ENCODE measurements at places on chromosomes 5 and 9.
A peak's percentile ranks its signal among the peaks of the same experiment; 100 is the strongest.

DNA sequence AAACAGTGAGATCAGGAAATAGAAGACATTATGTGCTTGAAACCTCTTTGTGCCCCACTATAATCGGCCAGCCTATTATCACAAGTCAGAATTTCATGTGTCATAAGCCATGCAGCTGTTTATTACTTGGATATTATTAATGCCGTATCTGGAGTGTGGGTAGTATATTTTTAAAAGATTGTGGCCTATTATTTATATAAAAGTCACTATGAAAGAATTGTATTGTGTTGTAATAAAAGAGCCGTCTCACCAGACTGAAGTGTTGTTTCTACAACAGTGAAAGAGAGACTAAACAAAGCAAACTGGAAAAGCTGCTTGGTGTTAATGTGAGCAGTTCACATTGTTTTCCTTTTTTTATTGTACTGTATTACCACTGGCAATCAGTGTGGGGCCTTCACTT lies 449.1 kb downstream of the PSAT1 start:
- DNase-seq: no peak

- DNase-seq: no peak
These were observed 248.1 kb downstream of the CDK5RAP2 start for GRCh38 chr9:120331913-120332312.

DNA sequence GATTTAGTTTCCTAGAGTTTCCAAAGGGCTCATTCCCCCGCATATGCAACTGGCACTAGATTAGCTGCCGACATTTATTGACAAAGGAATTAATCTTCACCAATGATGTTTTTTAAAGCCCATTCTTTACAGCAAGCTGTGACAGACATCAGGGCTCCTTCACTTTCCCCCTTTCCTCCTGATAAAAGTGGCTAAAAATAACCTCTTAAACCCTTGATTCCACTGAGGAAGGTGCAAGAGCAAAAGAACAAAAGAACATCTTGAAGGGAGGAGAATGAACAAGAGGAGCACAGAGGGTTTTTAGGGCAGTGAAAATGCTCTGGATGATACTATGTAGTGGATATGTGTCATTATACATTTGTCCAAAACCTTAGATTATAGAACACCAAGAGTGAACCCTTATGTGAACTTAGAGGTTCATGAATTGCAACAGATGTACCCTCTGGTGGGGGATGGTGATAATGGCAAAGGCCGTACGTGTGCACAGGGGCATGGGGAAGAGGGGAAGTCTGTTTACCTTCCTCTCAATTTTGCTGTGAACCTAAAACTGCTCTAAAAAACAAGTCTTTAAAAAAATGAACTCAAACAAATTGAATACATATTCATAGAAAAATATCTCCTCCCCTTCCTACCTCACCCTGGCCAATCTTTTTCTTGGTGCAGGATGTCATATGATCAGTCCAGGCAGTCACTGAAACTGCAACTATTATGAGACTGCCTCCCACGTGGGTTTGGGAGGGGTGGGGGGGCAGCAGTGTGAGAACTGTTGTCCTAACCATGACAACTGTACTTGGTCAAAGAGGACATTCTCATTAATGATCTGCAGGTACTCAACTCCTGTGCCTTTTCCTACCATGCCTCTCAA lies 83.0 kb downstream of the MARCHF3 start:
- DNase-seq: no peak

- peak; percentile 89 for DNase-seq
These were observed 5.5 kb upstream of the DNAJC21 start for GRCh38 chr5:34923694-34924461.

DNA sequence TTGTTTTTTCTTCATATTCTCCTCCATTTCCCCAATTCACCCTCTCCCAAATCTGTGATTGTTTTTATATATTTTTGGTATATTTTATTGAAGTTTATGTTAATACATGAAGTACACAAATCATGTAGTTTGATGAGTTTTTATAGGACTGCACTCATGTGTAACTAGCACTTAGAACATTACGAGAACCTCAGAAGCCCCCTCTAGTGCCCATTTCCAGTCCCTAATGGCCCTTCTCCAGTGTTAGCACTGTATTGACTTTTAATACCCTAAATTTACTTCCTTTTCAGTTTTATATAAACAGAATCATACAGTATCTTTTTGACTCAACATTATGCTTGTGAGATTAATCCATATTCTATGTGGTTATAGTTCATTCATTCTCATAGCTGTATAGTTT lies 18.5 kb upstream of the FKTN start:
- no peak for DNase-seq

- DNase-seq: no peak
These were observed 54.8 kb downstream of the NEK6 start for GRCh38 chr9:124312290-124313265.

DNA sequence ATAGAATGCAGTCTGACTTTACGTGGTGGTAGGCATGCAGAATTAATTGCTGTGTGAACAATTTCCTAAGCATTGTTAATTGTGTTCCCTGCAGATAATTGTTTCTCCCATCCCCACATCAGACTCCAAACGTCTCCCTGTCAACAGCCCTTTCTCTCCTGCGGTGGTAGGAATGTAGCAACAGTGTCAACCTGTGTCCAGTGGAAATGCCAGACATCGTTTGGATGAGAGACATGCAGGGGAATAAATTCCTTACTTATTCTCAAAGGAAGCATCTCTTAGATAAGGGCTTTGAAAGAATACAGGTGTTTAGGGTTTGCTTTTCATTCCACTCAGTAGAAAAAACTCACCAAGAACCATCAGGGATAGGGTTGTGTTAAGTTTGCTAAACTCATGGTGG lies 245.3 kb upstream of the WWC1 start:
- DNase-seq: no peak

DNA sequence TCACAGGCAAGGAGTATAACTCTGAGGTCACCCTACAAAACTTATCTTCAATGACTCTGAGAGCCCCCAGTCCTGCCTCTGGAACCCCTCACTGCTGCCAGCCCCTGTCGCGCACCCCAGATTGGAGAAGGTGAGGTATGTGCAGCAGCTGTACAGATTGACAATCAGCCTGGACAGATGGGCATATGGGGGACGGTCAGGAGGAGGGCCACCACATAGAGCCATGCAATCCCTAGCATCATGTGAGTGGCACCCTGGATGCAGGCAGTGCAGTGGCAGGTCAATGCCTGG lies 90.1 kb downstream of the LMX1B start:
- no peak for DNase-seq

- DNase-seq: peak; percentile 53
These were observed 412 bp downstream of the FGF18 start for GRCh38 chr5:171419688-171420430.

- no peak for DNase-seq
These were observed 33.7 kb downstream of the USP20 start for GRCh38 chr9:129868872-129869486.

DNA sequence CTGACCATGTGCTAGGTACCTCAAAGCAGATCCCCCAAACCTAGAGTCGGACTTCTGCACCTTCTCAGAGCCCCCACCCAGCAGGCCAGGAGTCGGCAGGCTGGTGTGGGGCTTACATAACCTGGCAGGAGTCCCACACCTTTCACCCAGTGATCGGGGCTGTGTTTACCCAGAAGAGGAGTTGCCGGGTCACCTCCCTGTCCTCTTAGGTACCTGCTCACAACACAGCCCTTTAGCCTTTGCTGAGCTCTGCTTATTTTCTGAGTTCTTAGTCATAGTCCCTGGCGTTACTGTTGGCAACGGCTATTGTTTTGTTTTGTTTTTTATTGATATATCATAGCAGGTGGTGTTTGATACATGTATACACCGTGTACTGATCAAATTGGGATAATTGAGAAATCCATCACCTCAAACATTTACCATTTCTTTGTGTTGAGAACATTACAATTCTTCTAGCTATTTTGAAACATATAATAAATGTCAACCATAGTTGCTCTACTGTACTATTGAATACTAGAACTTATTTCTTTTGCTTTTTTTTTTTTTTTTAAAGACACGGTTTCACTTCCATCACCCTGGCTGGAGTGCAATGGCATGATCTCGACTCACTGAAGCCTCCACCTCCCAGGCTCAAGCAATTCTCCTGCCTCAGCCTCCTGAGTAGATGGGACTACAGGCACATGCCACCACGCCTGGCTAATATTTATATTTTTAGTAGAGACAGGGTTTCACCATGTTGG lies 10.4 kb upstream of the EEIG1 start:
- DNase-seq: no peak

DNA sequence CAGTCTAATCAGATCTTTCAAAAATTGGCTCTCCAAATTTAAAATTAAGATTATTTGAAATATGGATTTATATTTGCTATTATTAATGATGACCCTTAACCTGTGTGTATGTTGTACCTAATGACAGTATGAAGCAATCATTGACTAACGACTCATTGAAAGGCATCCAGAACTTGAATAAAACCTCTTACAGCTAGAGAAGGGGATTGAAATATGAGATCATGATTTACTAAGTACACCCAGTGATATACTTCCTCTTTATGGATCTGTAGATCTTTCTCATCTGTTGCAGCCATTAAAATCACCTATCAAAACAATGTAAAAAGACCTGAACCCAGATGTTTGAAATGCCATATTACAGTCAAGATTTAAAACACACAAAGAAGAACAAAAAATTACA lies 126.5 kb downstream of the RPS23 start:
- DNase-seq: peak; percentile 41

- peak; percentile 32 for DNase-seq
These were observed 26.8 kb upstream of the CSF1R start for GRCh38 chr5:150113047-150113744.

- no peak for DNase-seq
These were observed 86.7 kb upstream of the PCA3 start for GRCh38 chr9:76677481-76678055.

DNA sequence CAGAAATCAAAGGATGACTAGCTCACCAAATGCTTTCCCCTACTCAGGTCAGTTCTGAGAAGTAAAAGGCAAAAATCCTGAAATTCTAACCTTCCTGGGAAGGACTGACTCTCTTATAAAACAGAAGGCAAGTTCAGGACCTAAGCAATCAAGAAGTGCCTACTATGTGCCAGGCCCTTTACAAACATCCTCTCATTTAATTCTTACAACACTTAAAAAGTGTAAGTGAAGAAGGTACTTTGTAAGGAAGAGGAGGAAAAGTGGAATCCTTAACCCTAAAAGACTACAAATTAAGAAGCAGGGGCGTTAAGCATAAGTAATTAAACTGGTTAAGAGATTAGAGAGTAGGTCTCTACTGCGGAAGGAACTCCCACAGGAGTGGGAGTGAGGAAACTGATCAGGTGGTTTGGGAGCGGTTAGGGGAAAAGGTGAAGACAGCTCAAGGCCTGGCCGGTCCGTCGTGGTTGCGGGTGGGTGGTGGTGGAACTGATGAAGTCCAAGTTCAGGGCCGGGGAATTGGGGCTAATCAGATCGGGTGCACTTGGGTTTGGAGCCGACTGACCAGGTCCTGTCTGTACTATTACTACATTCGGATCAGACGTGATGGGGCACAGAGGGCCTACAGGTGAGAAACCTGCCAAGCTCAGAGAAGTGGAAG lies 839 bp downstream of the MED27 start:
- peak; percentile 7 for DNase-seq

- no peak for DNase-seq
These were observed 99.1 kb upstream of the ABCA1 start for GRCh38 chr9:105027084-105027483.

- DNase-seq: no peak
These were observed 140.7 kb upstream of the SLC44A1 start for GRCh38 chr9:105103776-105104175.

DNA sequence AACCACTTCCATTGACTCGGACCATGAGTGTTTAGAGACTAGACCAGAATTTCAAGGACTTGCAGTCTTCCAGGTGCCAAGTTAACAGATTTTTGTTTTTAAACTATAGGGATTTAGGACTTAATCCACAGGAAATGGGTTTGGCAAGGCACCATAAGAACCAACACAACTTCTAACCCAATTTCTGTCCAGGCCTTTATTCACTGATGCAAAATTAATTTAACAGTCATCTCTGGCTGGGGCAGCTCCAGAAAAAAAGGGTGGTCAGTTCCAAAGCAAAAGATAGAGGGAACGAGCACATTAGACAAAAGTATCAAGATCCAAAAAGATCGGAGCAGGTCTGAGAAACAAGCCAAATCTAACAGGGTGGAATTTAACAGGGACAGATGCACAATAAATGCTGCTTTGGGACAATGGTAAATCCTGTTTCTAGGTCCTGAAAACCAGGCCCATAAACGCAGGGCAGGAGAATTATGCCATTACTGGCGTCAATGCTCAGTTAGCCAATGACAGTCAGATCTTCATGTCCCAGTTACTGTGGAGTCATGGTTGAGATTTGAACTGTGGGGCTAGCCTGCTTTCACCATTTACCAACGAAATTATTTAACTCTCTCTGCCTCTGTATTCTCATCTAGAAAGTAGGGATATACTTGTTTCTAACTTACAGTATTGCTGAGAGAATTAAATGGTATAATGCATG lies 590.8 kb upstream of the BRINP1 start:
- DNase-seq: peak; percentile 14

GRCh38 chr9:124659099-124659659 lies 111.9 kb downstream of the NR6A1 start:
- peak; percentile 96 for DNase-seq

DNA sequence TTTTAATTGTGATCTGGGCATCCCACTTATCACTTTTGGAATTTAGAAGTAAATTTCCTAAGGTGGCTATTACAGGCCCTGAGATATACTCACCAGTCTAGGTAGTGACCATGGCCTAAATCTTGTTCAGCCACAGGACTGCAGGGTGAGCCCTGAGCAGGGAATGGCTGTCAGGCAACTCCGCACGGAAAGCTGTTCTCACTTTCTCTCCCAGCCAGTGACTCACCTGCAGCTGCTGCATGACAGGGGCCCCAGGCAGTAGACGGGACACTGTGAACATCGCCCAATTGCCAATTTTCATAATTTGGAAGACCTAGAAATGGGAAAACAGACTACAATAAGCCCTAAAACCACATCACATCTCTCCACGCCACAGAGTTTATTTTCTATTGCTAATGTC lies 69.6 kb upstream of the TAF1L start:
- peak; percentile 9 for DNase-seq

- no peak for DNase-seq
These were observed 1116.0 kb upstream of the SEMA6A start for GRCh38 chr5:117690612-117691011.

DNA sequence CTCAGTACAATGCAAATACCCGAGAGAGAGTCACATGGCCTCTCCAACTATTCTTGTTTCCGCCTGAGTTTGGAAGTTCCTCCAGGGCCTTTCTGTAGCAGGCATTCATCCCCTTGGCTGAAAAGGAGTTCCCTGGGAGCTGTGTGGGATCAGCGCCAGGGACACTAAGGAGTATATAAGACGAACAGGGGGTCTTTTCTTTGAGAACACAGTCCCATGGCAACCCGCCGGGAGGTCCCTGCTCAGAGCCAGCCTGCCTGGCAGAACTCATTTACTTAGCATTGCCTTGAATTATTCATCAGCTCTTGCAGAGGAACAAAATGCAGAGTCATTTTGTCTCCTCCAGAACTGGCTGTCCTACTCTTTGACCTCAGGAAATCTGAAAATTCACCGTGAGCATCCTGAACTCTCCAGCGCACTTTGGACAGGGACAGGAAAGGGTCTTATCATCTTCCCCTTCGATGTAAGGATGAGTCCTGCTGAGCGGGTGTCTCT lies 120.4 kb upstream of the OSMR start:
- DNase-seq: no peak

- DNase-seq: peak; percentile 81
These were observed 112.2 kb downstream of the C9orf152 start for GRCh38 chr9:110095776-110096175.
